ENCODE measurements at places on chromosomes 4 and X.

DNA sequence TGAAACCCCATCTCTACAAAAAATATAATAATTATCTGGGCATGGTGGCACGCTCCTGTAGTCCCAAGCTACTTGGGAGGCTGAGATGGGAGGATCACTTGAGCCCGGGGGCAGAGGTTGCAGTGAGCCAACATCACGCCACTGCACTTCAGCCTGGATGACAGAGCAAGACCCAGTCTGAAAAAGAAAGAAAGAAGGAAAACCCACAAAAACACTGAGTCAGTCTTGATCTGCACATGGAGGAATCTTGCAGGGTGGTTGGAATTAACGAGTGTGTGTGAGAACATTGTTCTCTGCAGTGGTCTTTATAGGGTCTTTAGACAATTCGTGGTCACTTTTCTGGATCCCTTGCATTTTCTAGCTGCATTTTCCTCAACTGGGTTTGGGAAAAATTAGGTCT is 23.2 kb downstream of the ADD1 start:
- DNase-seq, result no peak

- DNase-seq, result no peak
These were observed 344.4 kb downstream of the NR3C2 start for GRCh38 chr4:148097801-148098200.

- DNase-seq, result no peak
These were observed 313.1 kb downstream of the CBLL2 start for GRCh38 chrX:22585831-22586230.

GRCh38 chrX:150196285-150196684 is 166.8 kb upstream of the MAMLD1 start:
- DNase-seq, result no peak

DNA sequence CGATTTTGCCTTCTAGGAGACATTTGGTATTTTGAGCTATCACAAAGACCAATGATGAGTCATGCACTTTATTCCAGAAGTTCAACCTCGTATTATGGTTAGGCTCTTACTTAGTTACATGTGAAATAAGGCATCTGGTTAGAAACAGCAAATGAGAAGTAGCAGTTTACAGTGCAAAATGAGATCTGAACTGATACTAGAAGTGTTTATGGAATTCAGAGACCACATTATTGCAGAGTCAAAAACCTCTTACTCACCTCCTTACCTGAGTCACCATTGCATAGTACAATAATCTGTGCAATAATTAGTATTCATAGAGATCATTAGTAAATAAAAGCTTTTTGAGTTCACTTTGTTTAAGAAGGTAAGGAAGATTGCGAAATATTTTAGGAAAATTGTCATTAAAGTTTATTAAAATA is 38.7 kb downstream of the SEC24B start:
- no peak for DNase-seq

DNA sequence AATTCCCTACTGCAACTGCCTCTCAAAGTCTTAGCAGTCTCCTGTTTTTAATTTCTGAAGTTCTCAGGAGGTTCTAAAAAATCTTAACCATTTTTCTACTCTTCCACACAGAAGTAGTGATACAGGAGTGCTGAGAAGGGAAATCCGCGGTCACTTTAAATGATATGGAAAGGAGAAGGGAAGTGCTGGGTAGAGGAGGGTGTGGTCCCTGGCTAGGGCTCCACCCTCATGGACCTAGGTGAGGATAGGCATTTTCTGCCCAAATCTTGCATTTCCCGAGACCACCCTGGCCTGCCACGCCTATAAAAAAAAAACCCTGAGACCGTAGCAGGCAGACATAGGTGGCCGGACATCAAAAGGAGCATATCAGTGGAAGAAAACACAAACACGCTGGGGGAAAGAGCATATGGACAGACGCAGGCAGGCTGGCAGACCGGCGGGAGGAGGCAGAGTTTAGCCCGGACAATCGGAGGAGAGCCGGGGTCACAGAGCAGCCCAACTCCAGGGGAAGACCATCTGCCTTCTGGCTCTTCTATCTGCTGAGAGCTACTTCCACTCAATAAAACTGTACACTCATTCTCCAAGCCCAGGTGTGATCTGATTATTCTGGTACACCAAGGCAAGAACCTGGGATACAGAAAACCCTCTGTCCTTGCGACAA is 85.7 kb downstream of the POU3F4 start:
- DNase-seq, result no peak

DNA sequence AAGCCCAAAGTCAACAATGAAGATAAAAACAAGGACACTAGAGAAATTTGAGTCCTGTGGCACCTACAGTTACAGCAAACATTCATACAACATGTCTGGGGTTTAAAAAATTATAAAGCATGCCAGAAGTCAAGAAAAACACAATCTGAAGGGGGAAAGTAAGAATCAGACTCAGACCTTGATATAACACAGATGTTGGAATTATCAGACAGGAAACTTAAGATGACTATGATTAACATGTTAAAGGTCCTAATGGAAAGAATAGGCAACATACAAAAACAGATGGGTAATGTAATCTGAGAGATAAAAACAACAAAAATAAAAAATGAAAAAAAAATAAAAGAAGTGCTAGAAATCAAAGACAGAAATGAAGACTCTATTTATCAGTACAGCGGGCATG is 446.5 kb downstream of the SPRY1 start:
- no peak for DNase-seq

DNA sequence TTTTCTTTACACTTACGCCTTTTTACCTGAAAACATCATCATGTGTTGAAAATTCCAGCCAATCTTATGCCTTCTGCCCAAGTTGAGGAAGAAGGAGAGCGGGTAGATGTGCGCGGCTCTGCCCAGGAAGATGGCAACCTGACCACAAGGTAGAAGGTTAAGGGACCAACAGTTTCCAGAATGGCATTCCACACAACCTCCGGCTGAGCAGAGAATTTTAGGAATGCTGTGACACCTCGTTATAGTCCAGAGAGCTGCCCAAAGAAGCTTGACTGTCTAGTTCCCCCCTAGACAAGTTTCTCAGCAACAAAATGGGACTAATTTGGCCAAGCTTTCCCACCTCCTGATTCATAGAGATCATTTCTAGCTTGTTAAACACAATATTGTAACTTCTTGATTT is 75.1 kb downstream of the CHST7 start:
- DNase-seq, result no peak

DNA sequence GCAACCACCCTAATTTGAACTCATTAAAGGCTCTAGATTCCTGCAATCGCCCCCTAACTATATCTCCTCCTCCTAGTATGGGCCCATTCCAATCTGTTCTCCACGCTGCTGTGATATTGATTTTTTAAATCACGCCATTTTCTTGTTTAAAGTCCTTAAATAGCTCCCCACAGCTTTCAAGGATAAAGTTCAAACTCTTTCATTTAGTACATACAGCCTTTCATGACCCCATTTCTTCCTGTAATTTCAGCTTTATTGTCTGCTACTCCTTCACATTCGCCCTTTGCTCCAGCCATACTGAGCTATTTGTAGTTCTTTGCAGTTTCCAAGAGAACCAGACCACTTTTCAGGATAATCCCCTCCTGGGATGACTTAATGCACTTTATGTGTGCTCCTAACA is 118.5 kb downstream of the GC start:
- DNase-seq, result no peak

GRCh38 chr4:7324651-7325121 is 110.0 kb downstream of the PSAPL1 start:
- no peak for DNase-seq

- DNase-seq, result no peak
These were observed 693 bp downstream of the OCIAD1 start for GRCh38 chr4:48831532-48832030.

DNA sequence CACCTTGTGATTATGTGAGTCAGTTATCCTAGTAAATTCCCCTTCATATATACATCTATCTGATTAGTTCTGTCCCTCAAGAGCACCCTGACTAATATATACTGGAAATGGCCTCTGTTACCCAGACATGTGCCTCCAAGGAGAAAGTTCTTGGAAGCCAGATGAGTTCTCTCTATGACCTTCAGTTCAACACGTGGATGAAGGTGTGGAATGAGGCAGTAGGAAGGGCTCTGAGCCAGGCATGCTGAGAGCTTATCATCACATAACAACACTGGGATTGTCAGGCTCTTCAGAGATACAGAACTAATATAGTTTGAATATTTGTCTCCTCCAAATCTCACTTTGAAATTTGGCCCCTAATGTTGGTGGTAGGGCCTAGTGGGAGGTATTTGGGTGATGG is 44.4 kb upstream of the DHRSX start:
- no peak for DNase-seq

GRCh38 chrX:118156953-118157608 is 40.5 kb upstream of the KLHL13 start:
- DNase-seq, result no peak

- DNase-seq, result no peak
These were observed 22.5 kb downstream of the TCEAL1 start for GRCh38 chrX:103651151-103651773.

- no peak for DNase-seq
These were observed 30.4 kb downstream of the TAF1 start for GRCh38 chrX:71396576-71396975.

GRCh38 chr4:168651864-168652263 is 155.0 kb downstream of the PALLD start:
- DNase-seq, result no peak

DNA sequence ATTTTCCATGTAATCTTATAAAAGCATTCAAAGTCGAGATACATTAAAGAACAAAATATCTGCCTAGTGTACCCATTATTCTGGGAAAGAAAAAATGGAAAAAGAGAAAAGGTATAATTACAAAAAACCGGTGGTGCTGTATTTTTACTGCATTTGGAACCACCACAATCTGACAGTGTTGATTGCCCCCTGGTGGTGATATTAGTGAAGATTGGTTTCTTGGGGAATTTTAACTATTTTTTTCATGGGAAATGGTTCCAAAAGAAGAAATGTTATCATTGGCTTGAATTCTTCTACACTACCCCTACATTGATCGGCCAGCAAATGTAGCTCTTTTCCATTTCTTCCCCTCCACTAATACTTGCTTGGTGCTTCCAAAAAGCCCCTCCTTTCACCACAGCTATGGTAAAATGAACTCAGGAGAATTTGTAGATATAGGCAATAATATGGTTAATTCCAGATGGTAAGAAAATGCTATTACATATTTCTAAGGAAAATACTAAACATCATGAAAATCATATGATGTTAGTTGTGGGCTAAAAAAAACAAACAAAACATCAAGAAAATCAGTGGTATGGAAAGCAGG is 50.0 kb downstream of the COX18 start:
- no peak for DNase-seq

DNA sequence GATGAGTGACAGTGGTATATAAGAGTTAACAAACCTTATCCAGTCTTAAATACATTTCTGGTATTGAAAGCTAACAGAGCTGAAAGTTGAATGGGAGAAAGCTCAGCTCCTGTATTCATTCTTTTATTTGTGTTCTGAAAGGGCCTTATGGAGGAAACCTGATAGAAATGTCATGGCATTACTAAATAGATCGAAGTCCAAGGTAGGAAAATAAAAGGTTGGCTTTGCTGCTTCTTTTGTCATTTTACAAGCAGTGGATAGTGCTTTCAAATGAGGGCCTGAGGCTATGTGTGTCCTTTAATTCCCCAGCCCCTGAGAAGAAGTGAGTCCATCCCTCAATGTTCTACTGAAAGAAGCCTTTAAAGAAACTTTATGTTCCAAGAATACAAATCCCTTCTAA is 974.3 kb upstream of the INTU start:
- no peak for DNase-seq

DNA sequence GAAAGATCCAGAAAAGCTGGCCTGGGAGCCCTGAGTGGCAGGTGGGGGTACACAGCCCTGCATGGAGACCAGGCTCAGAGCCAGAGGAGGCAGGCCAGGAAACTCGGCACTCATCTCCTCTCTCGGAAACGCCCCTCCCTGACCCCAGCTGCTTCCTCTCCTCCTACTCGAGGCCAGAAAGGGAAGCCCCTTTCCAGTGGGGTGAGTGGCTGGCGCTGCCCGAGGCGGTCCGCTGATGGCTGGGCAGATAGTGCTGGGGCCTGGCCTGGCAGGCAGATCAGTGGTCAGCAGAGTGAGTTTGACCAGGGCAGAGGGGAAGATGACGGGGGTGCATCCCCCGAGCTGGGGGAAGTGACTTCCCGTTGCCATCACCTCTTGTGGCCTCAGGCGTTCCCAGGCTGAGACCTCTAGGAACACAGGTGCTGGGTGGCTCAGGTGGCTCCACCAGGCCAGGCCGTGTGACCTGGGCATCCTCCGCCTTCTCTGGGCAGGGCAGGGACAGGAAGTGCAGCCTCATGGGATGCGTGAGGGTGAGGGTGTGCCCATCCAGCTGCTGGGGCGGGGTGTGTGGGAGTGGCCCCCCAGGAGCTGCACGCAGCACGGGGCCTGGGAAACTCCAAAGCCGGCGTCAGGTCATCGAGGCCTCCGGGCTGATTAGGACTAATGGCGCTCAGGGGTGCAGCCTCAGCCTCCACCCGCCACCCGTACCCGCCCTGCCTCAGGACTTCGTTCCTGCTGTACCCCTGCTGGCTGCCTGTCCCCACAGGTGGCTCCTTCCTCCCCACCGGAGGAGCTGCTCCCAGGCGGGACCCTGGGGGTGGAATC is 5.7 kb downstream of the SH3BP2 start:
- no peak for DNase-seq

GRCh38 chrX:19772822-19773628 is 114.4 kb downstream of the SH3KBP1 start:
- no peak for DNase-seq

DNA sequence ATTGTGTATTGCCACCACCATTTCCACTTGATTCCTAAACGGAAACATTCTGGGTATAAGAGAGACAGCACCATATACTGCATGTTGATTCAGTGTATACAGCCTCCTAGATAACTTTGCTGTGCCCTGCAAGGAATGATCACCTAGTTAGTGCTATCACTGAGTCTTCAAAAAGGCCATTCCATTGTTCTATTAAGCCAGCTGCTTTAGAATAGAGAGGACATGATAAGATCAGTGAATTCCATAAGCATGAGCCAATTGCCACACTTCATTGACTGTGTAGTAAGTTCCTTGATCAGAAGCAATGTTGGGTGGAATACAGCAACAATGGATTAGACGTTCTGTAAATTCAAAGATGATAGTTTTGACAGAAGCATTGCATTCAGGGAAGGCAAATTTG is 1047.3 kb downstream of the PCDH18 start:
- no peak for DNase-seq

- no peak for DNase-seq
These were observed 5.5 kb upstream of the ASMT start for GRCh38 chrX:1609311-1609710.

DNA sequence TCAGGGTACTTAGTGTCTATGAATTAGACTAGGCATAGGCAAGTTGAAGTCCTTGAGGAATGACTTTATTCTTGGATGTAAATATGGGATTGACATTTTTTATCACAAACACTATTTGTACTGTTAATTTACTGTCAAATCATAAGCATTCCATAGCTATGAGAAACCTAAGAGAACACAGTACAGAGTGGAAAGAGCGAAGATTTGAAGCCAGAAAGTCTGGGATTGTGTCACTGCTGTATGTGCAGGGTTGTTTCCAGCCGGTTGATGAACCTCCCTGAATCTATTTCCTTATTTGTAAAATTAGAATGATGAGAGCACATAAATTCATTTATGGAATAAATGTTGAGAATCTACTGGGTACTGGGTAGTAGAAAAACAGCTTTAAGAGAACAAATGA is 14.4 kb upstream of the KLHL5 start:
- no peak for DNase-seq

- DNase-seq, result no peak
These were observed 74.6 kb upstream of the SHOX start for GRCh38 chrX:555725-556666.
